ENCODE measurements at places on chromosomes 5 and 9.

GRCh38 chr5:157331807-157332206, 65.9 kb downstream of the CYFIP2 start:
- no peak for DNase-seq

- DNase-seq, result peak; percentile 74
These were observed at the start of gene MEF2C for GRCh38 chr5:88883059-88883835. TSS of gene MEF2C (minus strand) at chr5:88883184. CDS start at chr5:88823788, 59,396 bp downstream.

DNA sequence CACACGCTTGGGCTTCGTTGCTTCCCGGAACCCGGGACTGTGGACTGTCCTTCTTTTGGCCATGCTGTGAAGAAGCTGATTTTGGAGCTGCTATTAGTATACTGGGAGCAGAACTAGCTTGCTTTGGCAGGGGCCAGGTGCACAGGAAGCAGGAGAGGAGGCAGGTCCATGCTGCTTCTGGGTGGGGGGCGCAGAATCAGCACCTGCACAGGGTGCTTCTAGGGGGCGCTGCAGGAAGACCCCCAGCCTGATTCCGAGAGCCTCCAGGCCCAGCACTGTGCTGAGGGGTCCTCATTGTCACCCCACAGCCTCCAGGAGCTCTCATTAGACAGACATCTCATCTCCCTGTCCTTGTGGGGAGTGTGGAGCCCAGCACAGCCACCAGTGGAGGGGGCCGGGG, 252.6 kb upstream of the IRX4 start:
- no peak for DNase-seq

DNA sequence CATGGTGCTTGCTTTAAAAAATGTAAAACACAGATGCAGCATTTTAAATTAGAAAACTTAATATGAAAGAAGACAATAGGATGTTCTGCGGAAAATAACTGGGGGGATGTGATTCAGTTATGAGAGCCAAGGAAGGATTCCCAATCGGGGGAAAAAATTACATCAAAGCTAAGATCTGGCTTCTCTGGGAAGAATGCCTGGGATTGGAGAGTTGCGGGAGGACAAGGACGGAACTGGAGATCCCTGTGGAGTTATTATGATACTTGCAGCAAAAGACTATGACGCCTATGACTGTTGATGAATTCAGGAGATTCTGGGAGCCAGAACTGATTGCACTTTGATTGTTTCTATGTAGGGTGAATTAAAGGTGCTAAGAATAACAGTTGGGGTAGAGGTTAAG, 24.6 kb downstream of the MTX3 start:
- DNase-seq, result no peak

- DNase-seq, result no peak
These were observed 23.1 kb upstream of the SMAD5 start for GRCh38 chr5:136109453-136110135.

DNA sequence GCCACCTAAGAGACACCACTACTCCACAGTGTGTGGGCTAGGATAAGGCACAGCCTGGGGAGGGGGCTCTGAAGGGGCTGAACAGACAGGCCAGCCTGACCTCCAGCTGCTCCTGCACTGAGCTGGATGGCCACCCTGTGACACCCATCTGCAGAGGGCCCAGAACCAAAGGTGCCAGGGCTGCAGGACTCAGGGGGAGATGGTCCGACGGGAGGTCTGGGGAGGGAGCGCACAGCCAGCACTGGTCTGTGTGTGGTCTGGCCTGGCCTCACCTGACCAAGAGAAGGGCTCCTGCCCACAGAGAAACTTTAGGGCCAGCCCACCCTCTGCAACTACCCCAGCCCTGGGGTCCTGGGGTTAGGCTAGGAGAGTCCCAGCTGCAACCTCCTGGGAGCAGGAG, 789 bp downstream of the LTC4S start:
- DNase-seq, result no peak

- DNase-seq, result no peak
These were observed 85.8 kb downstream of the FGF1 start for GRCh38 chr5:142600092-142600491.

GRCh38 chr5:32312197-32312594, 543 bp downstream of the MTMR12 start:
- DNase-seq, result no peak

DNA sequence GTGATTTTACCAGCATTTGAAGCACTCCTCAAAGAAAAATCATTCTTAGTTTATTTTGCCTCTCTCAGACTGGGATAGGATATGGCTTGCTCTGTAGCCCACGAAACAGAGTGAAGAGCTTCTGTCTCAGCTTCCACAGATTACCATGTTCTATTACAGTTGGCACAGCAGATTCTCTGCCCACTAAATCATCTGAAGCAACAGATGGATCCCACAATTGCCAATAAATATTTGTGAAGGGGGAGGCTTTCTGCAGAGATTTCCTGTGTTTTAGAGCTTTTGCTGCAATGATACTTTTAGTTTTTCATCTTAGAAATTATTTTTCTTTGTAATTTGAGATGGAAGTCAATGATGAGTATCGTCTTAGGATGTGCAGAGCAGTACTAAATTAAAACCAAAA, 12.3 kb upstream of the MAP3K1 start:
- no peak for DNase-seq

DNA sequence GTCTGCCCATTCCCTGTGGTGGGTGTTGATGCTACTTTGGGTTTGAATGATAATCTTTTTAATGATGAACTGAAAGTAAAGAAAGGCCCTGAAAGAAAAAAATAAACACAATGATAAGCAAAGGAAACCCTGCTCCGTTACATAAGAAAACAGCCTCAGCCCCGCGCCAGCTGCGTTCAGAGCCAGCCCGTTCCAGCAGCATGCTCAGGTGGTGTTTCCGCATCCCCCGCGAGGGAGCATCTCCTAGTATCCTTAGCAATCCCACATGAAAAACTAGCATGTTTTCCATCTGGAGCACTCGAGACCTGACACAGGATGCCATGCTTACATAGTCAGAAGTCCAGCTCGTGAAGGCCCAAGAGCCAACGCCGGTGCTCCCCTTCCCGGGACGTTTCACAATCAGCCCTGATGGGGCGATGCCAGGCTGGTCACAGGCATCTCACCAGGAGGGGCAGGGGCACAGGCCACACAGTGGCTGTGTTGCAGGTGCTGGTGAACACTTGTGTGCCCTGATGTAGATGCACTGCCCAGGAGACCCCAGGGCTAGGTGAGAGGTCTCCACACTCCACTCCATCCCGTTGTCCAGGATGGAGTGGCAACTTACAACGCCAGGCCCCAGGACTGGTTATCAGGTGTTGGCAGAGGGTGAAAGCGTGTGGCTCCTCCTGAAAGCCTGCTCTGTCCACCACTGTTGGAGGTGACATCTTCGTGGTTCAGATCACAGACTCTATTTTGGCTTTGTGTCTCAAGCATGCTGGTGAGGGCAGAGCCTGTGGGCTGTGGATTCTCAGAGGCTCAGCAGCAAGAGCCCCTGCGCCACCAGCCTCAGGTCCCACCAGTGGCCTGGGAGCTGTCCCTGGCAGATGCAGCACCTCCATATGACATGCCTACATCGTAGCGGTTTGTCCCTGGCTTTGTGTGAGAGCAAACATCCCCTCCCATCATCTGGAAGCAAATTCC, 246.8 kb upstream of the IRX1 start:
- DNase-seq, result no peak

GRCh38 chr9:32580631-32581300, 7.8 kb upstream of the NDUFB6 start:
- DNase-seq, result no peak

GRCh38 chr9:396396-396795, 181.7 kb downstream of the DOCK8 start:
- DNase-seq, result no peak

DNA sequence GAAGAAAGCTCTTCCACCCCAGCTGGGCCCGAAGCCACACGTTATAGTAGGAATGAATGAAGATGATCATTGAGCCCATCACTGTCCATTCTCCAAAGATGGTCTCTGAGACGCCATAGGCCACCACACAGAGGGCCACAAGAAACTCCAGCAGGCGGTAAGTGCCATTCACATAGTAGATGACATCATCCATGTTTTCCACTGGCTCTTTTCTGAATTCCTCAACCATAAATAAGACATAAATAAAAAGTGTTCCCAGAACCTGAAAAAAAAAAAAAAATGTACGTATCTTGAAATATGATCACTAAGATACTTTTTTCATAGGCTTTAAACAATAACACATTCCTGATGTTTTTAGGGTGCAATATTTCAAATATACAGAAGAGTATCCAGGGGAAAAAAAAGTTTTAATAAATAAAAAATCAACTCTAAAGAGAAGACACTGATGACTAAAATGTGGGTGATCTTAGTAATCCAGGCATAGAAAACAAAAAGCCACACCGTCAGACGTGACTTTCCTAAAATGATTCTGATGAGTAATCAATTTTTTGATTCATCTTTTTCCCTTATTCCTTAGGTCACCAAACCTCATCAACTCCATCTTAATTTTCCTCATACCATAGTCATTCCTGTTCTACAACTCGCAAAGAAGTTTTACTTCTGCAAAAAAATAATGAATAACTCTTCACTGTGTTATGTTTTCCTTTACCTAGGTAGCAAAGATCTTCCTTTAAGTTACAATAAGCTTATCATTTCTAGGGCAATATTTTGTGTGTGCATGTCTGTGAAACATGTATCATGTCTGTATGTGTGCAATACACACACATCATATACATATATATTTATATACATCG, 47.8 kb downstream of the RNF145 start:
- no peak for DNase-seq

DNA sequence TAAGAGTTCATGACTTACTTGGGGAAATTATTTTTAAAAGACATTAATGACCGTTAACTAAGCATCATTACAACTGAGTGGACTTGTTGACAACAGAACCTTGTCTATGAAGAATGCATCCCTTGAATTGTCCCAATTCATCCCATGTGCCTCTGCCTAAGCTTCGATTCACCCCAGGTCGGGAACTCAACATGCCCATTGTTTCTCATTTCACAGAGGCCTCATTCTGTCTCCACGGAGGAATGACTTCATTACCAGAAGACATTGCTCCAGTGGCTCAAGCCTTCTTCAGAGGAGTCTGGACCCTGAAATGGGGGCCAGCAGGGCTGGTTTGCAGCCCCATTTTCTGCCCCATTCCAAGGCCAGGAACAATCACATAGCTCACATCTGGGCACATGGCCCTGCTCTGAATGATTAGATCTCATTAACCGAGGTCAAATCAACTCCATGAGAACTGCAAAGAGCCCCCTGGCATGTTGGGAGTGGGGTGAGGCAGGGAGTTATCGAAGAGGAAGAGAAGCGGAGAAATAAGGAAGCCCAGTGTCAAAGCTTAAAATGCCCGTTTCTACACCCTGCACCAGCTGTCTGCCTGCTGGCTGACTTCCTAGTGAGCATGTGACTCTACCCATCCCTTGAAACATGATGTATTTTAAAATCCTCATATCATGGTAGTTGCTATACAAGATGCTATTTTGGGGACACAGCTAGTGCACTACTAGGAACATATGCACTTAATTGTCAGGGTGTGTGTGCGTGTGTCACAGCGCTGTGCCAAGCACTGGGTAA, 137.3 kb downstream of the LHFPL2 start:
- DNase-seq, result peak; percentile 91

- peak; percentile 60 for DNase-seq
These were observed 5.2 kb downstream of the ARSB start for GRCh38 chr5:78979909-78980308.

GRCh38 chr5:79588696-79589095, 23.5 kb upstream of the TENT2 start:
- no peak for DNase-seq

DNA sequence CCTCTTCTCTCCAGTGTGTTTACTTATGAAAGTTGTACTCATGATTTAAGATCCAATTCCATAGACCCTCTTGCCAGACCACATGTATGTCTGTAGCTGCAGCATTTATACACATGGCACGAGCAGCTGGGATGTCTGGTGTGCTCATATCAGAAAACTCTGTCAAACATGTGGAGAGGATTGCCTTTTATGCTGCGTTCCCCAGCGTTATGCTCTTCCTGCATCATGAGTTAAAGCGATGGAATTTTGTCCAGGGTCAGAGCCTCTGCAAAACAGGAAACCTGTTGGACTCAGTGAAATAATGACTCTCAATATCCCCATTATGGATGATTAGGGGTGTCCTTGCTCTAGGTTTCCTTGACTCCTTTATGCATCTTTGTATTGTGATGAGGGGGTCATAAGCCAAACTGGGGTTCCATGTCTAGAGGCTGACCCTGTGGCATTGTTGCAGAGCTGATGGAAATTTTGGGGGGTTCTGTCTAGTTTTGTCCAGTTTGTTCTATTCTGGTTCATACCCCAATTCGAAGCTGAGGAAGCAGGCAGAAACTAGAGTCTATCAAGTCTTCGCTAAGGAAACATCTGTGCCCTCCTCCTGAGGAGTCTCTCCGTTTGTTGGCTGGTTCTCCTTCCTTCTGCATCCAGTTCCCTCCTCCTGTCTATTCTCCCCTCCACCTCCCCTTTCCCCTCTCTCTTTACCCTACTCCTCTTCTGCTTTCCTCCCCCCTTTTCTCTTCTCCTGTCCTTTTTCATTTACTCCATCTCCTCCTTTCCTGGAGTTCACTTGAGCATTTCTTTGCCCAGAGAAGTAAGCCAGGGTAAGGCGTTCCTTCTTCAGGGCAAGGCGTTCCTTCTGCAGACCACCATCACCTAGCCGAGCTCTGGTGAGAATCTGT, 252.8 kb downstream of the MAST4 start:
- no peak for DNase-seq

GRCh38 chr9:3682186-3682585, 156.4 kb upstream of the RFX3 start:
- no peak for DNase-seq

- DNase-seq, result no peak
These were observed 15.6 kb downstream of the SPARC start for GRCh38 chr5:151670953-151671636.

- DNase-seq, result peak; percentile 65
These were observed 23.8 kb downstream of the KLF4 start for GRCh38 chr9:107465467-107466451.

Data from inflammatory macrophage (primary cell).